ENCODE measurements at places on chromosomes 4 and X. TPM values are rescaled to one million over a fixed set of nuclear protein-coding genes. Genes with fewer than 3 reads are reported as not detected.
A peak's percentile ranks its signal among the peaks of the same experiment; 100 is the strongest.

The SYP gene
- 14.6 TPM for total RNA-seq

The ODAPH gene
- total RNA-seq = not detected

The CDX4 gene
- not detected for total RNA-seq

The CHRDL1 gene
- total RNA-seq = 113 TPM

The XAGE2 gene
- total RNA-seq = not detected

The XAGE1B gene
- total RNA-seq = not detected

The ZFYVE28 gene
- total RNA-seq = 3.5 TPM

DNA sequence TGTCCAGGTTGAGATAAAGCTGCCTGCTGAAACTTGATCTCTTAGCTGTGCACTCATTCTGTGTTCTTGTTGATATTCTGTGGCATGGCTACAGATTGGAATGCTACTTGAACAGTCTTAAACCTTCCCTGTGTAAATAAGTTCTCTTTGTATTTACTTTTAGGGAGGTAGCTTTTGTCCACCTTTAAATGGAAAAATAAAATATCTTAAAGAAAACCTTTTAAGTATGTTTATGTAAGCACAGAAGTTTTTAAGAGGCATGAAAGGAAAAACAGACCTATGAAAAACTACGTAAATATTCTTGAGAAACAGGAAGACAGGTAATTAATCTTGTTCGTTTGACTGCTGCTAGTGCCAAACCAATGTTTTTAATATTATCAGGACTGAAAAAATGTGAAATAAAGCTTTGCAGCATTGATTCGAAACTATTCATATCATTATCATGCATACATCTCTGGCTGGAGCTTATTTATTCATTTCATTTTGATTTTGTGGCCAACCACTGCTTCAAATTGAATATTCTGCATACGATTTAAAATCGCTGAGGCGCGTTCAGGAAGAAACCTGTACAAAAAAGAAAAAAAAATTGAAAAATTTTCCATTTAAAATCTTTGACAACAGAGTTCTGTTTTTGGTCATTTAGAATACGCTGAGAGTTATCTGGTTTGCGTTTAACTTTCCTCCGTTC is 17.8 kb downstream of the HSD17B13 start:
- no peak overlapping the region for H3K27ac ChIP-seq
- H3K4me1 ChIP-seq = no peaks in the 10 kb centered on the region
- DNase-seq = no peak
- H3K4me3 ChIP-seq = no peak overlapping the region
- no peaks in the 10 kb centered on the region for H3K36me3 ChIP-seq

- no peak overlapping the region for H3K27ac ChIP-seq
- H3K4me1 ChIP-seq = no peaks in the 10 kb centered on the region
- no peaks in the 10 kb centered on the region for H3K36me3 ChIP-seq
These were observed 79.4 kb downstream of the ADGRG4 start for GRCh38 chrX:136380010-136380769.

DNA sequence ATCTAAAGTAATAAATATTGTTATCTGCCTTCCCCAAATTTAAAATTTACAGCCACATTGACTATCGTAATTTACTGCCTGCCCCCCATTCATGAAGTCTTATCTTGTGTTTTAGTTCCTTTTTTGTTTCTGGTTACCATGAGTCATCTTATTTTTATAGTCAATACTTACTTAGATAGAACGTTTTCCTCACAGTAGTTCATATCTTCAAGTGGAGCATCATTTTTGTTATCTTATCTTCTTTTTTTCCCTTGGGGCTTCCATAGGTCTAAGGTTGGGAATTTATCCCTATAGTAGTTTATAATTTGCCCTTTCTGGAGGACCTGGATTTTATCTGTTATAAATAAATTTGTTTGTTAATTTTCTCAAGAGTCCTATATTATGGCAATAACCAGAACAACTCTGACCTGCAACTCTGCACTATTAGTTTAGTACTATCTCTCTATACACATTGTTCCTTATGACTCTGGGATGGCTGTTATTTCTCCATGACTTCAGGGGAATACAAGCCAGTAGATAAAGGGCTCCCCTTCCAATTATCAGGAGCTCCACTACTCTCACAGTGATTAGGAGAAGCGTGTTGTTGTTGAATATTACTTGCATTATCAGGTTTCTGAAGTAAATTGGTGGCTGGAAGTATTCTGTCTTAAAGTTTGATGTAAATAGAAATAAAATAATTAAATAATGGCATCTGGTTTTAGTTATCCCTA is 330.6 kb downstream of the GALNTL6 start:
- no peak overlapping the region for H3K27ac ChIP-seq
- H3K36me3 ChIP-seq = no peaks in the 10 kb centered on the region
- H3K4me3 ChIP-seq = no peak overlapping the region
- no peaks in the 10 kb centered on the region for H3K27me3 ChIP-seq

- H3K4me1 ChIP-seq = no peaks in the 10 kb centered on the region
- no peaks in the 10 kb centered on the region for H3K27me3 ChIP-seq
- H3K27ac ChIP-seq = no peak overlapping the region
- H3K36me3 ChIP-seq = no peaks in the 10 kb centered on the region
- no peak for DNase-seq
These were observed 134.4 kb upstream of the INTU start for GRCh38 chr4:127498366-127498765.

DNA sequence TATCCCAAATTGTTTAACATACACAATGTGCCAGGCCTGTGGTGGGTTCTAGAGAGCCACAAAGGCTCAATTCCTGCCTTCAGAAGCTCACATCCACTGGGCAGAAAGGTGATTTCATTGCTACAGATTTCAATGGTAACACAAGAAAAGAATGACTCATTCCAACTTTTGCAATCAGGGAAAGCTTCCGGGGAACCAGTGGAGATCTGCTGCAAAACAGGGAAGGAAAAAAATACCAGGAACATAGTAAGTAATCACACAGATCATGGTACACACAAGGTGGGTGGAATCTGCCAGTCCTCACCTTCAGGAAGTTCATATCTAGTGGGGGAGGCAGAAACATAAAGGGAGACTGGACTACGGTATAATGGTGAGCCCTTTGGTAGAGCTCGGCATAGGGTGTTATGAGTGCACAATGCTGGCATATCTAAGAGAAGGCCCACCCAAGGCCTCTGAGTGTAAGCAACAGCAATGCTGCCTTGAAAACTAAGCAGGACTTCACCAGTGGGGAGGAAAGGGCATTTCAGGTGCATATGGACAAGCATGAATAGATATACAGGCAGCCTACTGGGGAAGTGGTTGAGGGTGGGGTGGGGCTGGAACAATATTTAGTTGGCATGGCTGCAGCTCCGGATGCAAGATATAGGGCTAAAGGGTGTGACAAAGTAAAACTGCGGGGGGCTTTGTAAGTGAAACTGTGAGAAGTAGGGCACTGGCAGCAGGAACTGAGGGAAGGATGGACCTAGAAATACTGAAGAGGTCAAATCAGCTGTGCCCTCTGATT is 24.2 kb downstream of the GPRIN3 start:
- DNase-seq = no peak
- H3K36me3 ChIP-seq = no peaks in the 10 kb centered on the region
- no peak overlapping the region for H3K27ac ChIP-seq

DNA sequence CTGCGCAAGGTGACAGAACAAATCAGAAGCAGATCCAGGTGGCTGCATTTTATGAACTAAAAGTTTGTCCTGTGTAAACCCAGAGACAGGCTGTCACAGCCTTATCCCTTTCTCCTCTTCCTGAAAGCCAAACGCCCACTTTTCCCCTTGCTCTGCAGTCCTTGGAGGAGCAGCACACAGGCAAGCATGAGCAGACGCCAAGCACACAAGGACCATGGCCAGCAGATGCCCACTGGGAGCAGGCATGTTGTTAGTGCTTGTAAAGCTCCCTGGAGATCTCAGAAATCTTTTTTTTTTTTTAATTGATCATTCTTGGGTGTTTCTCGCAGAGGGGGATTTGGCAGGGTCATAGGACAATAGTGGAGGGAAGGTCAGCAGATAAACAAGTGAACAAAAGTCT is 11.5 kb upstream of the HOPX start:
- H3K36me3 ChIP-seq = no peaks in the 10 kb centered on the region
- DNase-seq = no peak
- no peaks in the 10 kb centered on the region for H3K27me3 ChIP-seq
- no peak overlapping the region for H3K27ac ChIP-seq
- no peaks in the 10 kb centered on the region for H3K4me1 ChIP-seq

DNA sequence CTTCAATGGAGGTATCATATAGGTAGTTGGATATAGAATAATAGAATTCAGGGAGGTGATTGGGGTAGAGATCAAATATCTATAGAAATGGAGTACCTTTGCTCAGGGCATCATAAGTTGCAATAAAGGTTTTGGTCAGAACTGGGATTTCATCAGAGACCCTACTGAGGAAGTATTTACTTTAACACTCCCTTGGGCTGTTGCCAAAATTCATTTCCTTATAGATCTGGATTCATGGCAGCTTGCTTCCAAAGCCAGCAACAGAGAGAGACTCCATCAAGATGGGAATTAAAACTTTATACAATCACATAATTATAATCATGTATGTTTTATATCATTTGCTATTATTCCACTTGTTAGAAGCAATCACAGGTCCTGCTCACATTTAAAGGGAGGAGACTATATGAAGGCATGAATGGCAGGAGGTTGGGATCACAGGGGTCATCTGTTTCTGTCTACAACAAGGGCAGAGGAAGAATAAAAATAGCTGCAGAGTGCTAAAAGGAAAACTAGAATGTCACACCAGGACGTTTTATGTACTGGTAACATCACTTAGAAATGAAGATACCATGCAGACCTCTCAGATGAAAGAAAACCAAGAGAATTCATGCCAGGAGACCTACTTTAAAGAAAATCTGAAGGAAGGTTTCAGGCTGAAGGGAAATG is 902.1 kb upstream of the LCORL start:
- H3K4me1 ChIP-seq = no peaks in the 10 kb centered on the region
- H3K27ac ChIP-seq = no peak overlapping the region
- H3K27me3 ChIP-seq = no peaks in the 10 kb centered on the region
- no peak for DNase-seq
- H3K4me3 ChIP-seq = no peak overlapping the region

DNA sequence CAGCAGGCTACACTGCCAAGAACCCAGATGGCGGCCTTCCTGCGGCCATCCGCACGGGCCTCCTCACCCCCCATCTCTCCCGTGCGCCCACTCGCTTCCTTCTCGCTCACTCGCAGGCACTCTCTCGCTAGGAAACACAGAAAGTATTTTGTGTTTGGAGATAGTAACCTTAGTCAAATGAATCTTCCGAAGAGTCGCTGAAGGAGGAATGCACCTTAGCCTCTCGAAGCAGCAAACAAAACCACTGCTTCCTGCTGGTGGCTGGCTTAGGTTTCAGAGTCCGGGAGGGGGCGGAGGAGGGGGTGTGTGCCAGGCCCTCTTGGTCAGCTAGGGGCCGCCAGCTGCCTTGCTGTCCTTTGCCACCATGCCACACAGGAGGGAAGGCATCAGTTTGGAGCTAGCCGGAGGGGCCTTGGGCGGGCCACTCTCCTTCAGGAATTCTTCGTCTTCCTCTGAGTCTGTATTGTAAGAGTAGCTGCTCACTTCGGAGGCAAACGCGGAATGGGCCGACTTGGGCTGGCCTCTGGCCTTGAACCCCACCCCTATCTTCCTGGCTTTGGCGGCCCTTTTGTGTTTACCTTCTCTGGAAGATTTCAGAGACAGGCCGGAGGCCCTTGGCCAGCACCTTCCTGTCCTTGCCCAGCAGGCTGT is 73.2 kb upstream of the UCP1 start:
- no peak overlapping the region for H3K27ac ChIP-seq
- no peaks in the 10 kb centered on the region for H3K36me3 ChIP-seq
- DNase-seq = no peak
- no peak overlapping the region for H3K4me3 ChIP-seq

- no peaks in the 10 kb centered on the region for H3K36me3 ChIP-seq
- H3K4me1 ChIP-seq = peaks cover 18% of the 10 kb centered on the region
- peak; percentile 50 for DNase-seq
- no peaks in the 10 kb centered on the region for H3K27me3 ChIP-seq
- H3K4me3 ChIP-seq = no peak overlapping the region
These were observed 14.2 kb downstream of the RGS12 start for GRCh38 chr4:3307060-3307459.

GRCh38 chr4:178233906-178234305 is 791.7 kb upstream of the AGA start:
- no peaks in the 10 kb centered on the region for H3K36me3 ChIP-seq
- H3K4me3 ChIP-seq = no peak overlapping the region
- no peak for DNase-seq

DNA sequence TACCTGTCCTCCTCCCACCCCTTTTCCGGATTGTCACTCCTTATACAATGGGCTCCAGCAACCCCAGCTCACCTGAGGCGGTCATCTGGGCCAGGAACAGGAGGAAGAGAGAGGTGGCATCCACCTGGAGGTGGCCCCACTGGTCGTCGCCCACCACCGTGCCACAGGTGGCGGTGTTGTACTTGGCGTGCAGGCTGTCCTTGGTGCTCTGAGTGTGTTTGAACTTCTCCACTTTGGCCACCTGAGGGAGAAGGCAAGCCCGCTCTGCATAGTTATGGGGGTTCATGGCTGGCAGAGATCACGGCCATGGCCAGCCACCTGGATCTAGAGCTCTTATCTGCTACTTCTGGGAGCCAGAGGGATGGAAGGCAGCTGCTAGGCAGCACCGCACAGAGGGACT is 32.9 kb downstream of the PHKA2 start:
- H3K4me1 ChIP-seq = no peaks in the 10 kb centered on the region
- no peaks in the 10 kb centered on the region for H3K27me3 ChIP-seq
- peaks cover 3% of the 10 kb centered on the region for H3K36me3 ChIP-seq
- no peak for DNase-seq
- no peak overlapping the region for H3K27ac ChIP-seq
- no peak overlapping the region for H3K4me3 ChIP-seq

DNA sequence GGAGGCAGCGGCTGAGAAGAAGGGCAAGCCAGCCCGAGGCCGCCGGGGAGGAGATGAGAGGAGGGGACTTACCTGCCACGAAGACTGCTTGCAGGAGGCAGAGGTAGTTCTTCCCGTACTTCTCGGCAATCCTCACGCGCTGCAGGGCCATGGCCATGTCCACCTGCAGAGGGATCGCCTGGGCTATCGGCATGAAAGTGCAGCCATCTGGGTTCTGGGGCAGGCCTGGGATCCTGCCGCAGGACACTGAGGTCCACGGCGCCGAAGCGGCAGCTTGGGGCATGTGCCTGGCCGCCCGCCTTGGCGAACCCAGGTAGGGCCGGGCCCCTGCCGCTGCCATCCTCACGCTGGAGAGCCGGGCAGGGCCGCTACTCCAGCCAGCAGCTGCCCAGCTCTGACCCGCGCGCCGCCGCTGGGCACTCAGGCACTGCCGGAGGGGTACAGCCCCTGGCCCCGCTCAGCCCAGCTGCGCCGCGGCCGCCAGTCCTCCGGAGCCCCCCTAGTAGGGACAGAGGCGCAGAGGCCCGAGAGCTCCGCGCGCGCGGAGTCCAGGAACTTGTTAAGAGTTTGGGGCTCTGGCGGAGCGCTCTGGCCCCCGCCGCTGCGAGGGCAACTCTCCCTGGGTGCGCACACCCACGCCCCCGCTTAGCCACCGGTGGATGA is 16.0 kb downstream of the MCF2 start:
- H3K27ac ChIP-seq = no peak overlapping the region
- no peaks in the 10 kb centered on the region for H3K36me3 ChIP-seq
- no peaks in the 10 kb centered on the region for H3K4me1 ChIP-seq
- no peak for DNase-seq

- no peaks in the 10 kb centered on the region for H3K36me3 ChIP-seq
- H3K4me3 ChIP-seq = peak overlapping the region; percentile 83
- DNase-seq = peak; percentile 80
- H3K4me1 ChIP-seq = peaks cover 37% of the 10 kb centered on the region
- peak overlapping the region; percentile 98 for H3K27ac ChIP-seq
These were observed 807 bp downstream of the USP9X start for GRCh38 chrX:41085878-41086626.
